Activated CD8-positive, alpha-beta memory T cell treated with anti-CD3 and anti-CD28 coated beads for 48 hours (primary cell): ENCODE measurements at places on chromosomes 1 and 21.

DNA sequence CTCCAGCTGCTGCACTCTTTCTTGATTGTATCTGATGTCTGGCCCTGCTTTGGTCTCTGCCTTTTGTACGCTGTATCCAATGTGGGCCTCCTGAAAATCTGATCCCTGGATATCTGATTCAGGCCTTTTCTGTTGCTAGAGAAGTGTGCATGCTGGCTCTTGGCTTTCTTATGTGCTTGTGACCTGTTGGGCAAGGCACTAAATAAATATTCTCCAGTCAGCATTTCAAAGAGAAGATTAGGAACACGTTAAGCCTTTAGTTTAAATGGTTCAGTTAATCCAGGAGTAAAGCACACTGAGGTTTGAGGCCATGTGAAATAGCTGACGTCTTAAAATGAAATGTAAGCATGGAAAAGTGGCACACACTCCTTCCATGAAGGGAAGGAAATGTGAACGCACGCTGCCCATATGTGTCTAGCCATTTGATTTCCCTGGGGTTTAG lies 9.3 kb upstream of the F3 start:
- DNase-seq, result no peak

- DNase-seq, result no peak
Observed at GRCh38 chr21:38196036-38196435, 60.8 kb upstream of the KCNJ15 start.

- DNase-seq, result no peak
Observed at GRCh38 chr1:54274448-54274847, 74.5 kb downstream of the MRPL37 start.

DNA sequence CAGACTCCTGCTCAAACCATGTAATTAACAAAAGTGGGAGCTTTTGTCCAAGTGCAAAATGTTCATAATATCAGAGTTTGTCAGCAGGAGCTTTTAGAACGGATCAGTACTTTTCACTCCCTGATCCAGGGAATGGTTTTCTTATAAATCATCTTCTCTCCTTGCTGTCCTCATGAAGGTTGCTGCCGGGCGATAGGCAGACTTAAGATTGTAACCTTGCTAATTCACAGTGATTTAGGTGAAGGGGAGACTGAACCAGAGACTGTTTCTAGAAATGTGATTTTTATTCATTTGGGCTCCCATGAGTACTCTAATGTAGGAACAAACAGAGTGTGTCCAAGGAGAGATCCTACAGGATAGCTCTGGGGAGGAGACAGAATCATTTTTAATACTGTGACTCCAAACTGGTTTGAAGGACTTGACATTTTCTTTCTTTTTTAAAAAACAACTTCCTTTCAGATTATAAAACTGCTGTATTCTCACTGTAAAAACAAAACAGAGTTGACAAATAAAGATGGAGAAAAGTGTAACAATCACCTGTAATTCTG lies 23.7 kb downstream of the ELAVL4 start:
- no peak for DNase-seq

GRCh38 chr1:183002267-183002666 lies 21.0 kb upstream of the LAMC1 start:
- DNase-seq, result no peak

- DNase-seq, result no peak
Observed at GRCh38 chr1:14987829-14988603, 165.5 kb upstream of the TMEM51 start.

DNA sequence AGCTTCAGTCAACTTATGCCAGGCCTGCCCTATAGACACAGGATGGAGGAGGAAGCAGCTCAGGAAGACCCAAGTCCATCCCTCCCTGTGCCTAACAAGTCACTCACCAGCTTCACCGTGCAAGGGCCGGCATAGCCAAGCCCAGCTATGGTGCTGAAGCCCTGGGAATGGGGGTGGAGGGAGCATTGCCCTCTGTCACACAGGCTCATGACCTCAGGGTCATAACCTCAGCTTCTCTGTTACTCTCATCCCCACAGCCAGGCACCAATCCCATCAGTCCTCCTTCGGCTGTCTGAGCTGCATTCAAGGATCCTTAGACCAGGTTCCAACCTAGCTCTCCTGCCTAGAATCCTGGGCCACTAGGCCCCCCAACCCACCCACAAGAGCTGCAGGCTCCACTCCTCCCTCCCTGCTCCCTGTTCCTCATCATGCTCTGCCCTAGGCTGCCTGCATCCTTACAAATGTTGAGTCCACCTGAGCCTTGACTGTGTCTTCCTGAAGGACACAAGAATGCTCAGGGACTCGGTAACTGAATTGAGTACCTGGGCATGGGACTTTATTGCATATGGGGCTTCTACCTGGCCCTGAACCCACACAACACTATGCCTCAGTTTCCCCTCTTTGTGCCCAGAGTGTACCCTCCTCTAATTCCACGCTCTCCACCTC lies 1.7 kb downstream of the CD244 start:
- no peak for DNase-seq

DNA sequence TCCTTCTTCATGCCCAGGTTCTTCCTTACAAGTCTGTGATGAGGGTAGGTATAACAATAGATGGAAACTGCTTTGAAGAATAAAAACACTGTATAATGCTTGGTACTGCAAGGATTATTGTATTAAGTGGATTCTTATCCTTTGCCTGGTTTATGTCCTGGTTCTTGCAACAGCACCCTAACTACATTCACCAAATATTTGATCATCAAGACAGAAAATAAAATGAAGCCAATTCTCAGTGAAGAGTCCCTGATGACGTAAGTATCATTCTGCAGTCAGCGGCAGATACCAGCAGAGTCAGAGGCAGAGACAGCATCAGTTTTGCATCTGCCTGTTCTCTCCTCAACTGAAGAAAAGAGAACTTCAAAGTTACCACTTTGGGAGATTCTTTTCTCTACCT lies 19.7 kb downstream of the ARHGEF11 start:
- no peak for DNase-seq

- DNase-seq, result no peak
Observed at GRCh38 chr1:119000371-119001180, 12.4 kb upstream of the TBX15 start.

DNA sequence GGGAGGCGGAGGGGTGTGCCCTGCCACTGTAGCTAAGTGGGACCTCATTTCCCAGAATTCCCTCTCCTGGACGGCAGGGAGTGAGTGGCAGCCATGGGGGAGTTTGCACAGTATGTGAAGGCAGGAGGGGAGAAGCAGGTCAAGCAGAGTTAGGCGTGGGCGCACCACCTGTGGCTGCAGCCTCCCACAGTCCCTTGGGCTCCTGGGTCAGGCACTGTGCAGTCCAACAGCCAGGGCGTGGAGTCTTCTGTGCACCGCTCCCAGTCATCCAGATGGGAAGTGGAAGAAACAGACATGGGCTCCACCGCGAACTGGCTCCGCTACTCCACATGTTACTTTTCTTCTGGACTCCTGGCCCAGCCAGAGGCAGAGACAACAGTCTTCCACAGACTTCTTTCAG lies 85.4 kb upstream of the TIAM1 start:
- DNase-seq, result no peak

GRCh38 chr21:43360441-43361126 lies 66.3 kb downstream of the SIK1 start:
- DNase-seq, result no peak

- no peak for DNase-seq
Observed at GRCh38 chr1:88291611-88292354, 392.3 kb upstream of the PKN2 start.

GRCh38 chr1:83017701-83018100 lies 981.2 kb downstream of the TTLL7 start:
- no peak for DNase-seq

DNA sequence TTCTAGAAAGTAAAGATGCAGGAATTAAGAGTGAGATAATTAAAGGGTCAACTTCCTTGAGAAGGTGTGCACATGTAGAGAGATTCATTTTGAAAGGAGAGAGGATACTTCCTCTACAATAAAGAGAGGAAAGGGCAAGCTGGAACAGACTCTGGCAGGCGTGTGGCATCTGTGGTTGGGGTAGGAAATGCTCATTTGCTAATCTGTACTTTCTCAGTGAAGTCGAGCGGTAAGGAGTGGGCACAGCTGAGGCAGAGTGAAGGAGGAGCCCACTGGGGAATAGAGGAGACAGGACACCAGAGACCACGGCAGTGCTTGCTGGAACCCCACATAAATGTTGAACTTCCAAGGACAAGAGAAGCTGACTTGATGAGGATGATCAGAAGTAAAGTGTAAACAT lies 49.1 kb downstream of the PCSK9 start:
- no peak for DNase-seq

DNA sequence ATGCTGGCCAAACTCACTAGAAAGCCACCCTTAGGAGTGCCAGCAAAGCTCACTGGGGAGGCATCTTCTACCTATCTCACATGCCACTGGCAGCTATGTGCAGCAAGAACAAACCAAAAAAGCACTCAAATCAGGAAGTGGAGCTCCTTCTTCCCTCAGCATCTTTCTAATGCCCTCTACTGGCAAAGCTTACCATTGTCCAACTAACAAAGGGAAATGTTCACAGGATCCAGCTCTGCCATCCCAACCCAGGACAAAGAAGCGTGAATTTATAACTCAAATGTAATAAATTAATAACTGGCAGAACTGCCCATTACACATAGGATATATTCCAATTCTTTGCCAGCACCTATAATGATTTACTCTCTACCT lies 38.9 kb downstream of the LEPR start:
- no peak for DNase-seq

DNA sequence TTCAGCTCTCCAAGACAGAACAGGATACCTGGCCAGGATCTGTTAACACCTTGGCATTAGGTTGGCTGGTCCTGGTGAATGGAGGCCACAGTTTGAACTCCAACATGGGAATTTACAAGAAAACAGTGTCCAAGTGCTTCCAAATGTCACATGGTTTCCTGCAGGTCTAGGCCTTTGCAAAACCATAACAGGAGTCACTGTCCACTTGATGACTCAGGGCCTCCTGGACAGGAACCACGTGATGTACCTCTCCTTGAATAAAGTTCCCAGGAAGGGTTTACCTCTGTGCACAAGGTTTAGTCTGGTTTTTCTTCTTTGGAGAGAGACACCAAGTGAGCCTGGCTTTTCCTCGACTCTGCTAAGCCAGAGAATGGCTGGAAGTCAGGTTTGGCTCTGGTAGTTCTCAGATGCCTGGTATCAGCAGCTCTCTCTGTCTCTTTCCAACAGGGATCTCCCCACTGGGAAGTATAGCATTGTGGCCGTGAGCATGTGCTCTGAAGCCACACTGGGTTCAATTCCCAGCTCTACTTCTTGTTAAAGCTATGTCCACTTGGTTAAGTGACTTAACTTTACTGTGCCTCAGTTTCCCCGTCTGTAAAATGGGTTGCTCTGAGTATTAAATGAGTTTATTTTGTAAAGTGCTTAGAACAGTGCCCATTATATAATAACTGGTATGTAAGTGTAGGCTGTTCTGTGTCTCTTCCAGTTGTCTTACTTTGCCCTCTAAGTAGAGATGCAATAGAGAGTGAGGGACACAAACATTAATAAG lies 27.3 kb upstream of the TMEM61 start:
- no peak for DNase-seq

GRCh38 chr1:159030877-159031447 lies 21.3 kb downstream of the IFI16 start:
- DNase-seq, result no peak

DNA sequence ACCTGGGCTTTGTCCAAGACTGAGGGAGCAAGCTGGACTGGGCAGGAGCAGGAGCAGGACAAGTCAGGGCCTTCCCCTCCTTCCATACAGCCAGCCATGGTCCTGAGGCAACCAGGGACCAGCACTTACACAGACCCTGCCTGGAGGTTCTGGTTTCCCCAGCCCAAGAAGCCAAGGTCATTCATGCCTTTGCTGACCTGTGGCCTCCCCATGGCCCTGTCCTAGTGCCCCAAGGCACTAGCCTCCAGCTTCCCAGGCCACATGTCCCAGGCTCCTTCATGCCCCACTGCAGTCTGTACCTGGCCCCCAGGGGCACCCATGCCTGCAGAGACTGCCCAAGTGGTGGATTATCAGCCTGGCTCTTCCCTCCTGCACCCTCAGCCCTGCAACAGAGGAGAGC lies 243.9 kb downstream of the TOMM20 start:
- no peak for DNase-seq

DNA sequence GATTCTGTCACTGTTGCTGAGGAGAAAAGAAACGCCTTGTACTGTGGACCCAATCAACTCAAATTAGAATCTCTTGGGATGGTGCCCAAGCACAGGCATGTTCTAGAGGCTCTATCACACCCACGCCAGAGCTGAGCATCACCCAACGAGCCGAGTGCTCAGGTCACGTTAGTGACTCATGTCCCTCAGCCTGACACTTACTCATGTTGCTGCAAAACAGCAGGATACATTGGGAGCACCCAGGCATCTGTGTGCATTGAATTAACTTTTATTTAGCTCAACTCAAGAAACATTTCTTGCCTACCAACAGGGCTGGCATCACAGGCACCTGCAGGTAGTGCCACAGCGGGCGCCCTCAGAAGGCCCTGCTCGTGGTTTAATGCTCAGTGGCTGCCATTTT lies 149.8 kb downstream of the ETS2 start:
- DNase-seq, result no peak

DNA sequence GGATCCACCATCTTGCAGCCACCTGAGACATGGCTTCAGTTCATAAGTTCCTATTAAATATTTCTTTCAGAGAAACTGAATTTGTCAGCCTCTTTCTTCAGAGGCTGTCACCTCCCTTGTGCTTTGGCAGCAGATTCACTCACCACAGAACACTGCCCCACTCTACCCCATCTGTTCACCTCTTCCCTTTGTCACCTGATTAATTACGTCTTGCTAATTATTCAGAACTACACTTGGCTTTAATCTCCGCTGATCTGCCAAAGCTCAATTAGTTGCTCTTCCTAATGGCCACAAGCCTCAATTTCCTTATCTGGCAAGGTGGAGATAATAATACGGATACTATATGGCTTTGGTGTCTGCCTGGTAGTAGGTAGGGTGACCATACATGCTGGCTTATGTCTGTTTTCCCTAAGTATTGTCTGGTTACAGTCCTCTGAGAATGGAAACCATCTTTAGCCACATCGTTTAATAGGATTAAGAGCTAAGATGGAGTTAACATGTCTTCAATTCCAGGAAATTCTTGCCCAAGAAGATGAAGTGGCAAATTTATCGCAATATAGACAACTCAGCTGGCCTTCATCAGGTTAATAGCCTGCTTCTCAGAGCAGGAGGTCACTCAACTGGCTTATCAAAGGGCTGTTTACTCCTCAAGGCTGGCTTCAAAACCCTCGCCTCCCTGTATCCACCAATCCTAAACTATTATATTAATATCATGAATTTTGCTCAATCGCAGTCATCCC lies 58.2 kb upstream of the ADAR start:
- no peak for DNase-seq

DNA sequence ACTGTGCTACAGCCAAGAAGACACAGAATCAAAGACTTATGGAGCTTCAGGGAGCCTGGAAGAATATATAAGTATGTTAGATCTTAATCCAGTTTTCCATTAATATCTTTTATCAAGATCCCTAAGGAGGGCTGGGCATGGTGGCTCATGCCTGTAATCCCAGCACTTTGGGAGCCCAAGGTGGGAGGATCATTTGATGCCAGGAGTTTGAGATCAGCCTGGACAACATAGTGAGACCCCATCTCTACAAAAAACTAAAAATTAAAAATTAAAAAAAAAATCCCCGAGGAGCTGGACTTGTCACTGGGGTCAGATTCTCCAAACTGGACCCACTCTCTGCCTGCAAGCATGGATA lies 113.9 kb upstream of the CDC42BPA start:
- no peak for DNase-seq
